ENCODE measurements at places on chromosomes 5 and 9.
A peak's percentile ranks its signal among the peaks of the same experiment; 100 is the strongest.

GRCh38 chr9:106110483-106110882 is 416.1 kb downstream of the TMEM38B start:
- H3K4me3 ChIP-seq: no peak overlapping the region
- peaks cover 20% of the 10 kb centered on the region for H3K4me1 ChIP-seq
- no peak overlapping the region for H3K27ac ChIP-seq
- no peak for DNase-seq
- H3K27me3 ChIP-seq: no peaks in the 10 kb centered on the region
- no peaks in the 10 kb centered on the region for H3K36me3 ChIP-seq

DNA sequence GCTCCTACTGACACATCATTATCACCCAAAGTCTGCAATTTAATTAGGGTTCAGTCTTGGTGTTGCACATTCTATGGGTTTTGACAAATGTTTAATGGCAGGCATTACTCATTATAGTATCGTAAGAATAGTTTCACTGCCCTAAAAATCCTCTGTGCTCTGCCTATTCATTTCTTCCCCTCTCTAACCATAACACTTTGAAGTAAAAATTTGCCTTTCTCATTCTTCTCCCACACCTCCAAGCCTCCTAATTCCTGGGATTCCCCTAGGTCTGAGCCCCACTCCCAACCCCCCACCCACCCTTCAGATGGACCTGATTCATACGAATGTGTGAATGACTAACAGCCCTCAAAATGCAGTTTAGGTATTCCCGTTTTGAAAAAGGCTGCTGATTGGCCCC is 18.4 kb downstream of the ENC1 start:
- H3K27me3 ChIP-seq: peaks cover 3% of the 10 kb centered on the region
- no peaks in the 10 kb centered on the region for H3K36me3 ChIP-seq
- no peak overlapping the region for H3K27ac ChIP-seq
- H3K4me3 ChIP-seq: no peak overlapping the region
- no peak for DNase-seq

DNA sequence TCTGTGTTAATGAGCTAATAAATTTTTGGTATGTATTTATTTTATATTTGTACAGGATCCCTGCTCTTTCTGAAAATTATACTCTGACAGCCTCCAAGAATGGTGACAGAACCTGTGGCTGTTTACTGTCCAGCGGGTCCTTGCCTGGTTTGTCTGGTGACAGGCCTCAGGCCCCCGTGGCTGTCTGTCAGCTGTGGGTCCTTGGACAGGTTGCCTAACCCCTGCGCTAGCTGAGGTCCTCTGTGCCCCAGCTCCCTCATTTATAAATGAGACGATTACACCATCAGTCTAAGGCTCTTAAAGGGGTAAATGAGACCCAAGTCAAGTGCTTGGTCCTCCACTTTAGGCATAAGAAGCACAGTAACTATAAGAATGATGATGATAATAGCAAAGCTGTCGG is 125.1 kb upstream of the COL5A1 start:
- no peak overlapping the region for H3K4me3 ChIP-seq
- DNase-seq: no peak
- no peak overlapping the region for H3K27ac ChIP-seq
- peaks cover 12% of the 10 kb centered on the region for H3K36me3 ChIP-seq
- H3K27me3 ChIP-seq: no peaks in the 10 kb centered on the region

GRCh38 chr5:143842920-143843319 is 31.0 kb downstream of the HMHB1 start:
- no peaks in the 10 kb centered on the region for H3K27me3 ChIP-seq
- H3K27ac ChIP-seq: no peak overlapping the region
- no peak overlapping the region for H3K4me3 ChIP-seq
- no peaks in the 10 kb centered on the region for H3K4me1 ChIP-seq
- H3K36me3 ChIP-seq: no peaks in the 10 kb centered on the region

DNA sequence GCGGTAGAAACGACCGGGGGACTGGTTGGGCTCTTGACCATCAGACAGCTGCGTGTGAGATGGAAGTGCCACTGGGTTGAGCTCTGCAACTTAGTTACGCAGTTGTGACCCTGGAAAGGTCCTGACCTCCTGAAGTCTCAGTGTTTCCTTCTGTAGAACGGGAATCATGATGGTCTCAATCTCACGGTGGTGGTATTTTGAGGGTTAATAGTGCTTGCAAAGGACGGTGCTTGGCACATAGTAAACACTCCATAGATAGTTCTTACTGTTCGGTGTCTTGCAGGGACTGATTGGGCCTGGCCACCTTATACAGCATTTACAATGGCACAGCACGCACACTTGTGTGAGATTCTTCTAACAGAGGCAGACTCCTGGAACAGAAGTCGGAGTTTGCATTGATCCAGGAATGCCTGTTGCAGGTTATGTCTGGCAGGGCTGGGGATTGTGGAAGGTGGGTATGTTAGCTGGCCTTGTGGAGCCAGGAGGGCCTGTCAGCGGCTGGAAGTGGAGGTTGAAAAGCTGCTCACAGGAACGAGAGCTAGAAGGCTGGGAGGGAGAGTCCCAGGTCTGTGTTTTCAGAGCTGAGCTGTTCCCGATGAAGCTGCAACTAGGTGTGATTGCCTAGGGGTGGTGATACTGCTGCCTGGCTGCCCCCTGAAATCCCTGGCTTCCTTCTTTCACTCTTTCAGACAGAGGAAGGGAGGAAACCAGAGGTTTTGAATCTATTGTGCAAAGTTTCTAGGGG is 962 bp upstream of the TXN start:
- no peaks in the 10 kb centered on the region for H3K36me3 ChIP-seq
- peaks cover 6% of the 10 kb centered on the region for H3K27me3 ChIP-seq
- H3K27ac ChIP-seq: peak overlapping the region; percentile 85
- H3K4me3 ChIP-seq: peak overlapping the region; percentile 98
- no peak for DNase-seq

DNA sequence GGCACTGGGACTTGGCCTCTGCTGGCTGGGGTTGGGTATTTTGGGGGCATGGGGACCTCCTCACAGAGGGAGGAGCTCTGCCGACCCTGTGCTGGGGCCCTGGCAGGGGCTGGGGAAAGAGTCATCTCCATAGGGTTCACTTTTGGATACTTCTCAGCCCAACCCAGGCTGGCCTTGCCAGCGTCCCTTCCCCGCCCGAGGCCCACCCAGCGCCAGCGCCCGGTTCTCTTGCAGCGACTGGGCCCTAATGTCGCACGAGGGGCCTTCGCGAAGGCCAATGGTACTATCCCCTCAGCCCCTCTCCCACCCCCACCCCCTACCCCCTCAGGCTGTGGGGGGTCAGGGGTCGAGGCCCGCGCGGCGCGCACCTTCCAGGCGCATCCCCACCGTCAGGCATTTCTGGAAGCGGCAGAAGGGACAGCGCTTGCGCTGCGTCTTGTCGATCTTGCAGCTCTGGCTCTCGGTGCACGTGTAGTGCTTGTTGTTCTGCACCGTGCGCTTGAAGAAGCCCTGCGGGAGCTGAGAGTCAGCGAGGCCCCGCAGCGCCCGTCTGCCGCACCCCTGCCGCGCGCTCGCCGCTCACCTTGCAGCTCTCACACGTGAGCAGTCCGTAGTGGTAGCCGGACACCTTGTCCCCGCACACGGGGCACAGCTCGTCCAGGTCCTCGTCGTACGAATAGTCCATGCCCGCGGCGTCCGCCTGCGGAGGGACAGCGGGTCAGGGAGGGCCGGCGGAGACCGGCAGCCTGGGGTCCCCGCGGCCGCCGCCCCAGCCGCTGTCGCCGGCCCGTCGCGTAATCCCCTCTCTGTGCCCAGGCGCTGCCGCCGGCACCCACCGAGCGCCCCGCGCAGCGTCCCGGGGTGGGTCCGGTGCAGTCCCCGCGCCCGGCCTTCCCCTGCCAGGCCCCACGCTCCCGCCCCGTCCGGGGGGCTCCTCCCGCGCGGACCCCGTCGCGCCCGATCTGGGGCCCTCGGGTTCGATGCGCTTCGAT is 4.2 kb downstream of the NR5A1 start:
- peak; percentile 46 for DNase-seq
- peaks cover 5% of the 10 kb centered on the region for H3K4me1 ChIP-seq
- peaks cover 23% of the 10 kb centered on the region for H3K27me3 ChIP-seq
- H3K4me3 ChIP-seq: no peak overlapping the region
